ENCODE measurements at places on chromosomes 4 and X.

GRCh38 chr4:52948057-52948423 lies 85.9 kb downstream of the RASL11B start:
- DNase-seq: no peak

- no peak for DNase-seq
Observed at GRCh38 chr4:72286185-72286584, 254.4 kb downstream of the NPFFR2 start.

GRCh38 chrX:41824551-41824950 lies 98.8 kb downstream of the CASK start:
- DNase-seq: no peak

DNA sequence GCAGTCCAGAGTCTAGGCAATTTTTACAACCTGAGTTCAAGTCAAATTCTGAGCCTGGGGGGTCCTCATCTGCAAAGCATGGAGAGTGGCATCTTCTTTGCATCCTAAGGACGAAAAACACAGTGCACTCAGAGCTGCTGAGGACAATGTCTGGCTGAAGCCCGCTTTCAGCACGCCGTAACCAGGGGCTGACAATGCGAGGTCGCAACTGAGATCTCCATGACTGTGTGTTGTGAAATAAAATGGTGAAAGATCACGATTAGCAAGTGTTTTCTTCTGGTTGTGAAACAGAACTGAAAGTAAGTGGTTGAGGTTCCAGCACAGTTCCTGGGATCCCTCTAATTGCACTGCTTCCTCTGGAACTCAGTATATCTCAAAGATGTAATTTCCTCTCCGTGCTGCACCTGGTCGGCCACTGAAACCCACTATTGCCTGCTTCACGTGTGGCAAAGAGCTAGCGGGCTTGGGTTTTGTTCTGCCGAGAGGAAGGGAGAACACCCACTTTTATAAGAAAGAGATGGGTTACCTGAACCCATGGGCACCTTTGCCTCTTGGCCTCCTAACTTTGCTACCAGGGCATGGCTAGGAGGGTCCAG lies 7.7 kb upstream of the F11 start:
- no peak for DNase-seq

GRCh38 chrX:51155157-51155556 lies 177.5 kb upstream of the NUDT10 start:
- DNase-seq: no peak
